Stimulated activated CD4-positive, alpha-beta T cell treated with anti-CD3 and anti-CD28 coated beads, Interleukin-2, amount 100 ng/mL, for 24 hours (primary cell): ENCODE measurements at places on chromosomes 4 and X.

- DNase-seq = no peak
Measured at GRCh38 chr4:5020341-5020740, 1.1 kb upstream of the CYTL1 start.

DNA sequence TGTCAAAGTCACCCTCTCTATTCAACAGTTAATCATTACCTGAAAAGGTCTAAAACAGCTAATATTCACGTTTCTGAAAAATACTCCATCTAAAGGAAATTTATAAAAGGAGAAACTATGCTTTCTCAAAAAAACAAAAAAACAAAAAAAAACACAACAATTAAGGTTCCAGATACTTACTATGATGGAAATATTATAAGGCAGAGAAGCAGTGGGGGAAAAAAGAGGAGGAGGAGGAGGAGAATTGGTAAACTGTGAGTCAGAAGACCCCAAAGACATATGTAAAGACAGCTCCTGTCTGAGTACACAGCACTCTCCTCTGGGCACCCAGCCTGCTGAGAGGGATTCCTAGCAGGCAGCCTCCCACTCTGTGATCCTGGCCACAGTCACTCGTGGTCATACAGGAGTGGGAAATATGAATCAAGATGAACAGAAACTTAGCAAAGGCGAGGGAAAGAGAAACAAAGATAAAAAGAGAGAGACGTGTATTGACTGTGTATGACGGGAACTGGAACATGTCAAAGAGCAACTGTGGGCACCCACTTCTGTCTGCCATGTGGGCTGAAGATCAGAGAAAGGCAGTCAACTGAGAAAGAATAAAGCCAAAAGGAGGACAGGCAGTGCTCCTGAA, 12.5 kb downstream of the KLHL15 start:
- DNase-seq = peak; percentile 55

GRCh38 chrX:39726771-39727170, 371.0 kb downstream of the BCOR start:
- DNase-seq = no peak

- no peak for DNase-seq
Measured at GRCh38 chrX:19127649-19128168, 5.4 kb upstream of the ADGRG2 start.
